Activated CD4-positive, alpha-beta T cell treated with anti-CD3 and anti-CD28 coated beads, Interleukin-2, amount 10 ng/mL, durations not matched to agents 24 days and 14 days (primary cell): ENCODE measurements at places on chromosomes 5 and 9. TPM values are rescaled to one million over a fixed set of nuclear protein-coding genes. Genes with fewer than 3 reads are reported as not detected.

DNA sequence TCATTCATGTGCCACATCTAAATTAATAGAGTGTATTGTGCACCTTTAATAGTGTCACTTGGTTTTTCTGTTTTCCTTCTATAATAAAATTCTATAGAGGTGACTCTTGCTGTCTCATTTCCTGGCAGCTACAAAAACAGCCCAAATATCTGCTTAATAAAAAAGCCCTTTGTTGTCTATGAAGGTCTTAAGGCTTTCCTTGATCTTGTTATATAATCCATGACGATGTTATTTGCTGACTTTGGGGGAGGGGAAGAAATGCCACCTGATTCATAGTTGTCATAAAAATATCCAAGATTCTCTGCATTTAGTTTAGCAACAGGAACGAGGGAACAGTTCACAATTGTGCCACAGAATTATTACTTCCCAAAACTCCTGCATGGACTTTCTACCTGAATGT is 31.3 kb downstream of the CPEB4 start:
- peaks cover 1% of the 10 kb centered on the region for H3K36me3 ChIP-seq
- no peaks in the 10 kb centered on the region for H3K27me3 ChIP-seq
- no peak for DNase-seq
- H3K4me1 ChIP-seq, result peaks cover 8% of the 10 kb centered on the region
- H3K27ac ChIP-seq, result no peak overlapping the region
- H3K4me3 ChIP-seq, result no peak overlapping the region

SLC1A1 gene
- 0.17 TPM in 1 of 2 replicates, not detected in the other for total RNA-seq

PCDHGB2 gene
- 0.63 and 0.97 TPM in 2 replicates for total RNA-seq

SPATA31E1 gene
- not detected in 2 replicates for total RNA-seq

DNA sequence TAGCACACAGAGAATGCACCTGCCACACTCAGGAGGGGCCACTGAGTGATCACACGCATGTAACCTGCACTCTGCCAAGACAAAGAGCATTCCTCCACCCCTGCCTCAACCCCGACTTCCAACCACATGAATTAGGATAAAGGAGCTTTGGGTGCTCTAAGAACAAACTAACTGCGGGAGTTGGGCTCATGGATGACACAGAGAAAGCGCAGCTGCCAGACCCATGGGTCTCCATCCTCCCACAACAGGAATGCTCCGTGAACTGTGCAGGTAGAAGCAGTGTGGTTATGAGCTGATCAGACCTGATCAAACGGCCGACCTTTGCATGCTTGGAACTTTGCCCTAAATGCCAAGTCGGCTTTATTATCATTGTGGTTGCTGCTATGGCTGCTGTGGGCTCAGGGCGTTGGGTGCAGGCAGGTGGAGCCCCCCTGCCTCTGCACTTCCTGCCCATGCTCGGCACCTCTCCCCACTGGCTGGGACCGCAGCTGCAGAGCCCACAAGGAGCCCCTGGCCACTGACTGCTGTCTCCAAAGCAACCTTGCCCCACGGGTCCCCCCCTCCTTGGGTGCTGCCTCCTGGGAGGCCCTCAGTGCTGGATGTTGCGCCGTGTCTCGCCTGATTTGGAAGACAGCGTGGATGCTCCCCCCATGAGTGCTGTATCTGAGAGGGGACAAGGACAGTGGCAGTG is 2.6 kb upstream of the SLC6A3 start:
- no peaks in the 10 kb centered on the region for H3K36me3 ChIP-seq
- no peaks in the 10 kb centered on the region for H3K4me1 ChIP-seq
- no peak for DNase-seq
- no peak overlapping the region for H3K27ac ChIP-seq

DNA sequence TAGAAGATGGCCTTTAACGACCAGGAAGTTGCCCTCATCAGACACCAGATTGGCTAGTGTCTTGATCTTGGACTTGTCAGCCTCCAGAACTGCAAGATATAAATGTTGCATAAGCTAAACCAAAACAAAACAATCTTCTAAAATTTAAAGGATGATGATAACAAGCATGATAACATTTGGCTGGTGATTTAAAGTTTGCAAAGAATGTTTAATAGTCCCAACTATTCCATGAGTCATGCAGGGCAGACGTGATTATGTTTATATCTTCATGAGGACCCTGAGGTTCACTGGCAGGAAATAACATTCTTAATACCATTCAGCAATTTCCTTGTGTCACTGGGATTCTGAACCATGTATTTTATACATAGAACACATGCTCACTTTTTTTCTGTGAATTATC is 319.8 kb downstream of the HCN1 start:
- H3K36me3 ChIP-seq, result no peaks in the 10 kb centered on the region
- no peak overlapping the region for H3K27ac ChIP-seq
- no peak overlapping the region for H3K4me3 ChIP-seq
- H3K27me3 ChIP-seq, result no peaks in the 10 kb centered on the region
- H3K4me1 ChIP-seq, result no peaks in the 10 kb centered on the region
